ENCODE measurements at places on chromosomes 5 and 9. TPM values are rescaled to one million over a fixed set of nuclear protein-coding genes. Genes with fewer than 3 reads are reported as not detected.

DNA sequence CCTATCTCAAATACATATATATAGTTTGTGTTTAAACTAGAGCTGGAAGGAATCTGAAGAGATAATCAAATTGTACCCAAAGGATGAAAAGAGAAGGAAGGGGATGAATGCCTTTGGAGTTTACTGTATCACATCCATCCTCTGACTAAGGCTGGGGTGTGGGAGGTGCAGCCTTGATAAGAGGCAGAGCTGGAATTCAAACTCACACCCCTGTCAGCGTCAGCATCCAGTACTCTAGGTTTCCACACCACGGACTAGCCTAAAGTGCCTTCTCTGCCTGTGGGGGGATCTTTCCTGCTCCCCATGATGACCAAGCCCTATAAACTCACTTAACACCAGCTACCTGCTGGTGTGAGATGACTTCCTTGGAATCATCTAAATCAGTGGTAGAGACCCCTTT is 48.1 kb downstream of the EPB41L4B start:
- no peak overlapping the region for H3K4me3 ChIP-seq
- H3K4me1 ChIP-seq, result no peaks in the 10 kb centered on the region
- no peak overlapping the region for H3K27ac ChIP-seq

SPATA31D4 gene
- not detected for total RNA-seq

GRCh38 chr5:123429221-123429954 is 6.2 kb upstream of the CEP120 start:
- no peaks in the 10 kb centered on the region for H3K36me3 ChIP-seq
- DNase-seq, result no peak
- H3K27me3 ChIP-seq, result no peaks in the 10 kb centered on the region
- H3K27ac ChIP-seq, result no peak overlapping the region

DNA sequence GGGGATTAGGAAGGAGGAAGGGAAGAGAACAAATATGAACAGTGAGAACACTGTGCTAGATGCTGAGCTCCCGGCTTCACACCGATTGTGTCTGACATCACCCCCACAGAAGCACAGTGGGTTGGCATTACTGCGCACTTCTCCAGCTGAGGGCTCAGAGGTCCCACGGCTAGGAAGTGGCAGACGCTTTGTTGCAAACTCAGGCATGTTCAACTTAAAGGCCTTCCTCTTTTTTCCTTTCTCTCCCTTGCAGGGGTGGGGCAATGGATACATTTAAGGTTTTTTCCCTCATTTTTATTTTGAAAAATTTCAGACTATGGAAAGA is 15.5 kb upstream of the SHB start:
- peaks cover 14% of the 10 kb centered on the region for H3K27me3 ChIP-seq
- H3K4me1 ChIP-seq, result no peaks in the 10 kb centered on the region
- no peak for DNase-seq
- H3K4me3 ChIP-seq, result no peak overlapping the region
- H3K36me3 ChIP-seq, result no peaks in the 10 kb centered on the region
- no peak overlapping the region for H3K27ac ChIP-seq

FAM13B gene
- total RNA-seq, result 20.3 TPM

DNA sequence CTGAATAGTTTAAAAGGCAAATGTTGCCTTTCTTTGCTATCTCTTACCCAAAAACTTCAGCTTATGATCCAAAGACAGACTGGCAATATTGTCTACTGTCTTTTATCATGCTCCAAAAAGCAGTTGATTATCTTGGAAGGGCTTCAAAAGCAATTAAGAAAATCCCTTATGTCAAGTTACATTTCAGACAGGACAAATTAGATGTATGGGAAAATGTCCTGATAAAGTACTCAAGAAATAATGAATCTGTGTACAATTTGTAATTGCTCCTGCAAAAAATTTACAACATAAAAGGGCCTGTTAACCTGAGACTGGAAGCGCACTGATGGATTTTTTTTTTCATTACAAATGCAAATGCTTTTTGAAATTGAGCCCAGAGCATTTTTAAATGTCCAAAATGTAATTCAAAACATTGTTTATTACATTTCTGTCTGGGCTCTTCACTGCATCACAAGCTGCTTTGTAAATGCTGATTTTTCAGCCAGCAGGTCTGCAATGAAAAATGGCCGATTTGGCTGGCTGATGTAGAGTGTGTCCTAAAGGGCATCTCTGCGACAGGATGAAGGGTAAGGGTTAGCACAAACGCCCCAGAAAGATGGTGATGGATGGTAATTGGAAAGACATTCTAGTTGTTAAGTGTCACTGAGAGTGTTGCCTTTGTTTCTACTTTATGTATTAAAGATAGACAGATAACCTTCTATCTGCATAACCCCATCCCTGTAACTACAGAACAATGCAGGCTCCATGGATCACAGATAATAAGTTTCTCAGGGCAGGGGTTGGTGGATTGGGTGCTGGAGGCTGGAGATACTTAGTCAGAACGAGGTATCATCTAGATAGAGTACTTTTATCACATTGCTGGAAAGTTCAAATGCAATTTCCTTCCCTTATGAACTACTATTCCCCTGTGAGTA is 27.0 kb downstream of the MAT2B start:
- H3K27ac ChIP-seq, result no peak overlapping the region
- H3K4me3 ChIP-seq, result no peak overlapping the region
- H3K27me3 ChIP-seq, result peaks cover 16% of the 10 kb centered on the region
- no peaks in the 10 kb centered on the region for H3K4me1 ChIP-seq
- no peak for DNase-seq
- no peaks in the 10 kb centered on the region for H3K36me3 ChIP-seq

- H3K4me1 ChIP-seq, result no peaks in the 10 kb centered on the region
- DNase-seq, result no peak
- H3K27ac ChIP-seq, result no peak overlapping the region
- H3K36me3 ChIP-seq, result no peaks in the 10 kb centered on the region
- H3K4me3 ChIP-seq, result no peak overlapping the region
- H3K27me3 ChIP-seq, result no peaks in the 10 kb centered on the region
These were observed 1724.3 kb upstream of the C9orf72 start for GRCh38 chr9:29297592-29297991.

GRCh38 chr5:135089912-135090311 is 55.9 kb upstream of the PITX1 start:
- DNase-seq, result no peak
- no peaks in the 10 kb centered on the region for H3K36me3 ChIP-seq
- H3K27me3 ChIP-seq, result peaks cover 8% of the 10 kb centered on the region
- no peaks in the 10 kb centered on the region for H3K4me1 ChIP-seq
- H3K4me3 ChIP-seq, result no peak overlapping the region

- no peak overlapping the region for H3K27ac ChIP-seq
- peaks cover 1% of the 10 kb centered on the region for H3K27me3 ChIP-seq
- no peaks in the 10 kb centered on the region for H3K4me1 ChIP-seq
- no peaks in the 10 kb centered on the region for H3K36me3 ChIP-seq
These were observed 167.8 kb downstream of the CRB2 start for GRCh38 chr9:123523845-123524244.

- H3K4me1 ChIP-seq, result no peaks in the 10 kb centered on the region
- peaks cover 12% of the 10 kb centered on the region for H3K27me3 ChIP-seq
- no peak for DNase-seq
- no peak overlapping the region for H3K4me3 ChIP-seq
These were observed 73.4 kb upstream of the NR4A3 start for GRCh38 chr9:99748266-99748665.

GRCh38 chr9:31137176-31138160 is 1247.0 kb upstream of the ACO1 start:
- no peaks in the 10 kb centered on the region for H3K4me1 ChIP-seq
- H3K27ac ChIP-seq, result no peak overlapping the region
- H3K36me3 ChIP-seq, result no peaks in the 10 kb centered on the region
- DNase-seq, result no peak

DNA sequence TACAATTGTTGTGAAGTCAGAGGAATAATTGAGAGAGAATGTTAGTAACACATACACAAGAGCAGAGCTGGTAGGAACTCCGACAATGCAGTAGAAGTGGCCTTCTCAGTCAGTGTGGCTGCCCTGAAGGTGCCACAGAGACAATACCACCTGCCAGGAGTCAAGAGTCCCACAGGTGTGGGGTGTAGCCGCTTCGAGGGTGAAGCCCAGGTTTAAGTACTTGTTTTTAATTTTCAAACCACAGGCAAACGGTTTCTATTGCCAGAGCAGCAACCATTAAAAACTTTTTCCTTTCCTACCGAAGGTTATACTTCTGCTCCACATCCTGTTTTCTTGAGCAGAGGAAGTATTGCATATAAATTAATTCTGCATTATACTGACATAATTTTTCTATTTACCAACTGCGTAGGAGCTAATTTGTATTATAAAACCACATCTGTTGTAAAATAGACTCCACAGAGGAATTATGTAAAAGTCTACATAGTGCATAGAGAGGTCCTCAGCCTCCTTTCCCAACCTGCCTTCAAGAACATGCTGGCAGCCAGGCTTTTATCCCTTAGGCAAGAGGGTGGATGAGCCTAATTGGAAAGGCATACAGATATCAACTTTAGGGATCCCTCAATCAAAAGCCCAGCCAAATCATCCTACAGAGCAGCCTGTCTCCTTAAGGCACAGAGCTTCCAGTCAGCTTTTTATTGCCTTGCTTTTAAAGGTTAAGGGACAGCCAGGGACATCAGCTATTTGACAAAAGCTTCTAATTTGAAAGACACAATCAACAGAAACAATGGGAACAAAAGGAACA is 12.9 kb upstream of the ACTBL2 start:
- no peaks in the 10 kb centered on the region for H3K27me3 ChIP-seq
- DNase-seq, result no peak
- H3K4me3 ChIP-seq, result no peak overlapping the region

- no peaks in the 10 kb centered on the region for H3K27me3 ChIP-seq
- no peak overlapping the region for H3K4me3 ChIP-seq
- no peak overlapping the region for H3K27ac ChIP-seq
These were observed 17.4 kb upstream of the ASPN start for GRCh38 chr9:92499701-92500100.

DNA sequence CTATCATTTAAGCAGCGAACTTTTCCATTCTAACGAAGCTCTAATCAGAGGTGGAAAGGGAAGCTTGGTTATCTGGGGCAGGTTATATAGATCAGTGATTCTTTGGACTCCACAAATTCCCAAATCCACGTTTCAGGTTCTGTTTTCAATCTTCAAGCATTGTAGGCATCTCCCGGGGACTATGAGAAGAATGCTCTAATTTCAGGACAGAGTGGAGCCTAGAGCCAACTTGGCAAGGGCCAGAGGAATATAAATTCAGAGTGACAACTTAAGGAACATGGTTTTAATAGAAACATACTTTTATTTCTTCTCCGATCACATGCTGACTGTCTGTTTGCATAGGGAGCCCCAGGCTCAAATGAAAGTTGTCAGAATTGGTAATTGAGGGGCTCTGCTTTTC is 514.0 kb upstream of the KLF4 start:
- no peak for DNase-seq
- H3K27me3 ChIP-seq, result no peaks in the 10 kb centered on the region
- H3K4me3 ChIP-seq, result no peak overlapping the region
- H3K27ac ChIP-seq, result no peak overlapping the region
- no peaks in the 10 kb centered on the region for H3K36me3 ChIP-seq

DNA sequence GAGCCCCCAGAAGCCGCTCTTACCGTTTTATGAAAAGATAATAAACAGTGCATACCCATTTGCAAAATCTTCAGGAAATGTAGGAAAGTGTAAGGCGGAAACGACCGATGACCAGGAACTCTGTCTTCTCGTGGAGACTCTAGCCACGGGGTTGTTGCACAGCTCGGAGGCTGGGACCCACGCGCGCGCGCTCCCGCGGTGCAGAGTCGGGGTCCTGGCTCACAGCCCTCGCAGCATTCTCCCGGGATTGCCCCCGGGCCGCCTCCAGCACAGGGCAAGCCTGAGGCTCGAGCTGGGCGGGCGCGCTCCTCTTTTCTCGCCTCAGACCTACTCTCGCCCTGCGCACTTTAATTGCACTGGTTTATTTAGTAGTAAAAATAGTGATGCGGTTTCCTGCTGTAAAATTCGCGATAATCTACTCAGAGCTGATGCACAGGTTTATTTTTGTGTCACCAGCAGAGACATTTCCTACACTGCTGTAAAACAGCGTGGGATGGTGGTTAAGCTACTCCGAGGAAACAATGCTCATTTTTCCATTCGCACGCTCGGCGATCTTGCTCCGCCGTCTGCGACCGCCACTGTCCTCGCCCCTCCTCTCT is 15.5 kb downstream of the TRIM7 start:
- H3K4me1 ChIP-seq, result peaks cover 15% of the 10 kb centered on the region
- no peaks in the 10 kb centered on the region for H3K36me3 ChIP-seq
- no peaks in the 10 kb centered on the region for H3K27me3 ChIP-seq
- H3K4me3 ChIP-seq, result peak overlapping the region; percentile 94
- peak; percentile 60 for DNase-seq
- peak overlapping the region; percentile 93 for H3K27ac ChIP-seq

DNA sequence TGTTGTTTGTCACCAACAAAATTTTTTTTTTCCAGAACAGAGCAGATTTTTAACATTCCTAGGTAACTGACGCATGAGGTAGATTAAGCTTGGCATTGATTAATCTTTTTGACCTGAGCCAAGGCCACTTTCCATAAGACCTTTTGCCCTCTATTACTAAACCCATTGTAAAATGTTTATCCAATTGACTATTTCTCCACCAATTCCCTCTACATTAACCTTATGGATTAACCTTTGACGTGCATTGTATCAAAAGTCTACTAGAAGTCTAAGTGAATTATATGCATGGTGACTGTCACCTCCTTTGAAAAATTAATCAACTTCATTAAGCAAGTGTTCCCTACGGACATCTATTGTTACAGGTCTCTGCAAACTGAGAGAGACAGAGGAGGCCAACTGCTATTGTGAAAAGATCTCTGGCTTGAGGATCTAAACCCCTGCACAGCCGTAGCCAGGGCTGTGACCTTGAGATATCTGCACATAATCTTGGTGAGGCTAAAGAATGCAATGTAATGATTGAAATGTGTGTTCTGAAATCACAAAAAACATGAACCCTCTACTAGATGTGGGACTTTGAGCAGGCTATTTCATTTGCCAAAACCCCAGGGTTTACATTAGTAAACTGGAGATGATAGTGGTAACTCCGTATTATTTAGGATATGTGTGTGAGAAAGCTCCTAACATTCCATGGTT is 632.2 kb downstream of the TLR4 start:
- H3K27ac ChIP-seq, result no peak overlapping the region
- H3K4me3 ChIP-seq, result no peak overlapping the region
- no peaks in the 10 kb centered on the region for H3K36me3 ChIP-seq
- H3K4me1 ChIP-seq, result no peaks in the 10 kb centered on the region
- no peaks in the 10 kb centered on the region for H3K27me3 ChIP-seq
- no peak for DNase-seq

GRCh38 chr5:38078161-38078560 is 180.2 kb upstream of the EGFLAM start:
- DNase-seq, result no peak
- H3K4me3 ChIP-seq, result no peak overlapping the region
- H3K36me3 ChIP-seq, result no peaks in the 10 kb centered on the region
- H3K27ac ChIP-seq, result no peak overlapping the region

MCIDAS gene
- total RNA-seq, result not detected

GRCh38 chr5:145683431-145683830 is 151.7 kb downstream of the PRELID2 start:
- peaks cover 2% of the 10 kb centered on the region for H3K4me1 ChIP-seq
- H3K4me3 ChIP-seq, result no peak overlapping the region
- no peak overlapping the region for H3K27ac ChIP-seq

IL13 gene
- 830 TPM for total RNA-seq
